ENCODE measurements at places on chromosomes 7 and 10.
A peak's percentile ranks its signal among the peaks of the same experiment; 100 is the strongest.

DNA sequence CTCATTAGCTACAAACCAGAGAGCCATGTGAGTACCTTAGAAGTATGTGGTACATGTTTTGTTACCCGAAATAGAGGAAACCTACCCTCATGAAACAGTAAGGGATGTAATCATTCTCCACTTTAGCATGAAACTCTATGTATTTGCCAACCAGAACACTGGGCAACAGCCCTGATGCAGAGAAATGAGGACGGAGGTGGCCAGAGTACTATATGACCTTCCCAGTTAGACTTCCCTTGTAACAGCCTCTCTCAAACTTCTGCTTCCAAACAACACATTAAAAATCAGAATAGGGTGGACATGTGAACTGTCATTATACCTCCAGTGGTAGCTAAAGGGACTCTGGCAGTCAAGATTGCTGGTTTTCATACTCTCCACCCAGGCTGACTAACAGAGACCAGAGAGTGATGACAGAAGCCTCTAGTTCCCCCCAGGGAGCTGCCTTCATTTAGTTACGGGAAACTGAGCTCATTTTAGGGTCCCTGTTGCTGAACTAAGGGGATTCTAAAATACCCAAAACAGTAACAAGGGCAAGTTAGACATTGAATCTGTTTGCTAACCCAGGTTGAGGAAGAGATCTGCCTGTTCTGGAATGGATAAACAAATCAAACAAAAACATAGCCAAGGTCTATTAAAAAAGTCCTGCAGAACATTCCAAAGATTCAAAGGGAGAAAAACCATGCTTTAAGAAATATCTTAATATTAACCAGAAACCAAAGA is 83.1 kb downstream of the VPS41 start:
- DNase-seq: no peak

DNA sequence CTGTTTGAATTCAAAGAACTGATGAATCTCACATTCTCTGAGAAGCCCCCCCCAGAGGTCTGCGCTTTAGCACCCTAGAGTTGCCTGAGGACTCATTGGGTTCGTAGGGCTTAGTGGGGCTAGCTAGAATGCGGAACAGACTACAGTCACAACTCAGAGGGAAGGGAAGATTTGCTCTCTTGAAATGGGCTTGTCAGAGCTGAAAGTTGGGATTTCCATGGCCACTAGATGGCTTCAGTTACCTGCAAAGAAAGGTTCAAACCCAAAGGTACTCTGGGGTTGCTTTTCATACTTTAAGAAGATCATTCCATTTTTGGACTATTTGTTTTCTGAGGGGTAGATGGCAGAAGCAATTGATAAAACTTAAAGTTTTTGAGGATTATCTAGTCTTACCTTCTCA is 205.0 kb downstream of the BBS9 start:
- no peak for DNase-seq

DNA sequence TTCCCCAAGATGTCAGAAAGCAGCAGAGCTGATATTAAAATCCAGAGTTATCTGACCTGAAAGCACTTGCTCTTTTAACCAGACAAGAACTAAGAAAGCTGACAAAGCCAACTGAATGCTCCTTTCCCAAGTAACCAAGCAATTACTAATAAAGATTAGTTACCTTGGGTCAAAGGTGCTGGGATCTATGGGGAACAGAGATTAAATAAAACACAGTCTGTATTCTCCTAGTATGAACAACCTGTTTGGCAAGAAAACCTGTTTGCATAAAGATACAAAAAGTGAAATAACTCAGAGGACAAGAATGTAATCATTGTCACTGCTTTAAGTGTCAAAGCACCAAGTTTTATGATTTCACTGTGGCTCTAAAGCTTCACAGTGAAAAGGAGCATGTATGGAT is 35.7 kb downstream of the ITPRID1 start:
- no peak for DNase-seq

GRCh38 chr10:112226439-112227248 is 43.1 kb upstream of the GPAM start:
- no peak for DNase-seq

GRCh38 chr10:33258967-33259366 is 75.5 kb downstream of the NRP1 start:
- DNase-seq: no peak

- DNase-seq: no peak
These were observed 7.2 kb downstream of the GNB2 start for GRCh38 chr7:100680576-100681271.

GRCh38 chr10:1712314-1712713 is 25.0 kb downstream of the ADARB2 start:
- no peak for DNase-seq

- no peak for DNase-seq
These were observed 9.0 kb upstream of the EBF3 start for GRCh38 chr10:129972966-129973673.

GRCh38 chr10:59073456-59074053 is 102.9 kb upstream of the PHYHIPL start:
- no peak for DNase-seq

DNA sequence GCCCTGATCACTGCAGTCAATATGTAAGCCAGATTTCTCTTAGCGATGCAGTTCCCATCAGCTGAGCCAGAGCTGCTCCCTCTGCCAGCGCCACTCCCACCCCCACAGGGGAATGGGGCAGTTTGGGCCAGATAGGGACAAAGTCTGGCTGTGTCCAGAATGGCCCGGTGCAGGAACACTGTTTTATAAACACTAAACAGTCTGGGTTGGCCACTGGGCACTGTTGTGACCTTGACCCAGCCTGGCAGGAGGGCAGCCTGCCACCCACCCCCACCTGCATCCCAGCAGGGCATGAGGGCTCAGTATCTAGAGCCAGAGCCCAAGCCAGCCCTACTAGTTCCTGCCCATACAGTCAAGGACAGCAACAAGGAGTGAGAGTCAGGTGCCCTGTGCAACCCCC is 1.3 kb downstream of the OGDHL start:
- no peak for DNase-seq

GRCh38 chr10:33509231-33509831 is 174.9 kb upstream of the NRP1 start:
- peak; percentile 81 for DNase-seq

GRCh38 chr10:69451784-69452251 is 553 bp downstream of the TSPAN15 start:
- DNase-seq: no peak

GRCh38 chr10:3889961-3890522 is 105.0 kb upstream of the KLF6 start:
- no peak for DNase-seq
